Fibroblast of the conjunctiva (primary cell): ENCODE measurements at places on chromosomes 5 and 9.

GRCh38 chr9:95032580-95033341, 284.7 kb downstream of the FANCC start:
- no peak for DNase-seq

GRCh38 chr5:18807256-18808149, 1173.2 kb downstream of the TAF11L14 start:
- no peak for DNase-seq

GRCh38 chr9:99127356-99128132, 22.6 kb downstream of the TGFBR1 start:
- DNase-seq, result no peak

DNA sequence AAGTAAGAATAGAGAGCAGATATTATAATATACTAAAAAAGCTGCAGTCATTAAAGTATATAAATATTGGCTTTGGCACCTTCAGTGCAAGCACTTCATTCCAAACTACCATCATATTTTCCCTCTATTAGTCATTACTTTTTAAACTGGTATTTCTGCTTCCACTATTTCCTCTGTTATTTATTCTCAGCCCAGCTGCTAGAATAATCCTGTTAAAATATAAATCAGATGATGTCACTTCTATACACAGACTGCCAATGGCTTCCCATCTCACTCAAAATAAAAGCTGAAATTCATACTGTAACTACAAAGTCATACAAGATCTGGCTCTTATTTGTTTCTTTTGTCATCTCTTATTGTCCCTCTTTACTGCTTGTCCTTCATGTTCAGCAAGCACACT, 432.9 kb downstream of the TLE4 start:
- DNase-seq, result no peak

- no peak for DNase-seq
These were observed 33.9 kb upstream of the TRIO start for GRCh38 chr5:14109041-14109747.

DNA sequence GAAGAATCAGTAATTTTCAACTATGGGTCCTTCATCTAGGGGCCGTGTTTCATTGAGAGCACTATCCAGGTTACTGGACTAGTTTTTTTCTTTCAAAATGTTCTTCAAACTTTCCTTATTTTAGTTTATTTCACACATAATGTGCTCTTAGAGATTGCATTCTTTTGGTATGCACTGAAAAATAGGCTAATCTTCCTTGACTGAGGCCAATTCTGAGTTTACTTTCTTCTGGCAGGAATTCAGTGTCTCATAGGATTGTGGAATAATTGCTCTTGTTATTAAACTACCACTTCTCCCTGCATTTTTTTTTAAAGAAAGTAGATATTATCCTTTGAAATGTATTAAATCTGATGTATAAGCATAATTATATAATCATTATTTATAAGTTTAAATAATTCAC, 624.5 kb downstream of the RAB3C start:
- DNase-seq, result no peak

- DNase-seq, result no peak
These were observed 7.1 kb upstream of the GNAQ start for GRCh38 chr9:78038620-78039300.

DNA sequence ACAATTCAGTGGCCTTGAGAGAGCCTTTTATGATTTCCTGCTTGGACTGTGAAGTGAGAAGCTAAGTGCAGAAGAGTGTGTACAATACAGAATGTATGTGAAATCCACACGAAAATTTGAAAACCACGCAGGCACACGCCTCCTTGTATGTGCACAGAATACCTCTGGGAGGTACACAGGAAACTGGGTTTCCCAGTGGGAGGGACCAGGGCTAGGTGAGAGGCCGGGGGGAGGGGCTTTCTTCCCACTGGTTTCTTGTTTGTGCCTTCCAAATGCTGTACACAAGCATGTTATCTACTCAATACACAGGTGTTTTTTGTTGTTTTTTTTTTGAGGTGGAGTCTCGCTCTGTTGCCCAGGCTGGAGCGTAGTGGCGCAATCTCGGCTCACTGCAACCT, 16.1 kb downstream of the C9orf50 start:
- DNase-seq, result no peak

DNA sequence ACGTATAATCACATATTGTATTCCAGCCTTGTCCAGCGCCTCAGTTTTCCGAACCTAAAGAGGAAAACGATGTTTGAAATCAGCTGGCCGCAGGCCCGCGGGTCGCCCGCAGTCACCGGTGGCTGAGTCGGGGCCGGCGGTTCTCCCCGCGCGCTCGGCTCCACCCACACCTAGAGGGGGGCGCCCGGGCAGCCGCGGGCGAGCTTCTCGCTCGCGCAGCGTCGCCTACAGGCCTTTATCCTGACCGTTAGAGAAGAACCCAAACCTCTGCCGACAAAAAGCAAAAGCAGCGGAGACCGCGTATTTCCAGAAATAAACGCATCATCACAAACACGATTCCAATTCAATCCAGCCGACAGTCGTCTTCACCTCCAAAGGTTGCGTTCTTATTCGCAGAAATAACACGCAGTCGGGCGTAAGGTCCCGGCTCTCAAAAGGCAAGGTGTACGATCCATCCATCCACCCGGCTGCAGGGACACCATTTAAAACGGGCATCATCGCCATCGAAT, 725 bp upstream of the NIPBL start:
- no peak for DNase-seq

DNA sequence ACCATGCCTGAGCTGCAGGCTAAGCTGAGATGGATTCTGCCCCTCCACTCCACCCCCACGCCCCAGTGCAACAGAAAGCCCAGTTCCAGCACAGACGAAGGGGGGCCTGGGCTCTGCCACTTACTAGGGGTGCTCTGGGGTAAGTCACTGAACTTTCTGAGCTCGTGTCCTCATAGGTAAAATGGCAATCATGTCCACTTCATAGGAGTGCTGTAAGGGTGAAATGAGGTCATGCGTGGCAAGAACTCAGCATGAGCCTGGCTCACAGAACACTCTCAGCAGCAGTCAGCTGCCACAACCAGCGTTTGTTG, 8.4 kb upstream of the PSD2 start:
- DNase-seq, result no peak

- no peak for DNase-seq
These were observed 62.8 kb upstream of the PPP1R26 start for GRCh38 chr9:135416664-135417290.

DNA sequence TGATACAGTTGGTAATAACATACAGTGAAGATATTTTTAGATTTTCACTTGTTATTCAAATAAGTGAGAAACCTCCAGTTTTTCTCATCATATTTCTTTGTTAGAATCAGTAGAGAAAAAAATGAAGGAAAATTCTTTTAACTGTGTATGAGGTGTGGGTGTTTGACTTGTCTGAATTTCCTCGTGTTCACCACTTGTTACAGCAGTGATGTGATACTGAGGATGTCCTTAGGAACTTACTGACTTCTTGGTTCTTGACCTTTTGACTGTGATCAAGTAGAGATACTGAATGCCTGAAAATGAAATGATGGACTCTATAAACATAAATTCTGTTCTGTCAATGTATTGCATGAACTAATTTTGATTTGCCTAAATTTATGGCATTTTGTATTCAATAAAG, 10.7 kb downstream of the PBX3 start:
- DNase-seq, result no peak

- no peak for DNase-seq
These were observed 130.4 kb downstream of the OLFM1 start for GRCh38 chr9:135217836-135218235.

DNA sequence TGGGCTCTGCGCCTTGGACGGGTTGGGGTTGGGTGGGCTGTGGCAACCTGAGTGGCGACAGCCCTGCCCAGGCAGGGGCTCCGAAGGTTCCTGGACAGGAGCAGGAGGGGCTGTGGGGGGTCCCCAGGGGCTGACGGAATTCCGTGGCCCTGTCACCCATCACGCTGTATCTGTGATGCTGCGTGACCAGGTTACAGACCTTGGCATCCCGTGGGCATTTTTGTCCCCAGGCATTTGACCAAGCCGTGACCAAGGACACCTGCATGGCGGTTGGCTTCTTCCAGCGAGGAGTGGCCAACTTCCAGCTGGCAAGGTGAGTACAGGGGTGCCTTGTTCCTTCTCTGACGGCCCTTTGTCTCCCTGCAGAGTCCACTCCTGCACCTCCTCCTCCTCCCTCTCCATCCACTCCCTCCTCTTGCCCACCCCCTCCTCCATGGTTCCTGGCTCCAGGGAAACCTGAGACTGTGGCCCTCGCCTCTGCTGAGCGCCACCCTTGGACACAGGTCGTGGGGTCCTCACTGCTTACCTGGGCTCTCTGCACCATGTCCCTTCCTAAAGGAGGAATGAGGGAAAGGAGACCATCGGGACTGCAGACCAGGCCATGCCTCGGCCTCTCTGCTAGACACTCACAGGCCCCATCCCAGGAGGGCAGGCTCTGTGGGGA, 3.0 kb downstream of the NOXA1 start:
- DNase-seq, result no peak

DNA sequence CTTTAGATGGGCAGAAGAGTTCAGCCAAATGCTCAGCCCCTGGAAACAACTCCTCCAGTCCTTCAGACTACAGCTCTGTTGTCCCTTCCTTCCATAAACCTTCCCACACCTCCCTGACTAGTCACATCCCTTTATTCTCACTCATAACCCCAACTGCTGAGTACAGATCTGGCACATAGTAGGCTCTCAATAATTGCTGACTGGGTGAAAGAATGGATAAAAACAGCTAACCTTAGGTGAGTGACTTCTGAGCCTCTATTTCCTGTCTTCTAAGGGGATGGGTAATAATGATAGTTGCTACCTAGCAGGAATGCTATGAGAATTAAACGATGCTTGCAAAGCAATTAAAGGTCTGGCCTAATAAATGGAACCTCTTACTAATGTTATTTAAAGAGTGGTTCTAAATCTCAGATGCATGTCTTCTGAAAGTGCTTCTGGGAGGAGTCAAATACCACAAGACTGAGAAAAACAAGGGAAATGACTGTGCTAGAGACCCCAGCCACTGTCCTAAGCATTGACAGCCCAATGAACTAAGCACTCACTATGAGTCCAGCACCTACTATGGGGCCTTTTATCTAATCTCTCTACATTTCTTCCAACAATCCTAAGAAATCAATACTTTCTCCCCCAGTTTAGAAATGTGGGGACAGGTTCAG, 2.5 kb upstream of the NR6A1 start:
- no peak for DNase-seq

GRCh38 chr9:85248514-85249312, 493.0 kb downstream of the AGTPBP1 start:
- DNase-seq, result peak; percentile 50
